Lung (tissue), 17 donors: ENCODE measurements at places on chromosomes 13 and 19. TPM values are rescaled to one million over a fixed set of nuclear protein-coding genes. Genes with fewer than 3 reads are reported as not detected.

The PSG7 gene
- not detected for total RNA-seq

DNA sequence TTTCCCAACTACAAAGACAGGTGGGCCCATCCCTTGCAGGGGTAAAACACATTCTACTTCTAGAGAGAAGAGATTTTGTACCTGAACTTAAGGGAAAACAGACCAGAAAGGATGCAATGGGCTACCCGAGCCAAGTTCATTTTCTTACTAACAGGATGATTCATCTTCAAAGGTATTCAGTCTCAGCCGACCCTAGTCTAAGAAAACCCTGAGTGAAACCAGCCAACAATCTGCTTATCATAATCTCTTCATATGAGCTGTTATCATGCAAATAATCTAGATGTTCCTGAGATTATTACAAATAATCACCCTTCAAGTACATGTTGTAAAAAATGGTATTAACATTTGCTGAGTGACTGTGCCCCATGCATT is 15.6 kb downstream of the PABPC3 start:
- H3K4me1 ChIP-seq, result no peaks in the 10 kb centered on the region
- H3K27me3 ChIP-seq, result peaks cover 3% of the 10 kb centered on the region
- no peaks in the 10 kb centered on the region for H3K36me3 ChIP-seq
- no peak for DNase-seq

GRCh38 chr13:39385154-39385553 is 217.8 kb downstream of the LHFPL6 start:
- H3K4me3 ChIP-seq, result no peak overlapping the region
- H3K4me1 ChIP-seq, result no peaks in the 10 kb centered on the region

DNA sequence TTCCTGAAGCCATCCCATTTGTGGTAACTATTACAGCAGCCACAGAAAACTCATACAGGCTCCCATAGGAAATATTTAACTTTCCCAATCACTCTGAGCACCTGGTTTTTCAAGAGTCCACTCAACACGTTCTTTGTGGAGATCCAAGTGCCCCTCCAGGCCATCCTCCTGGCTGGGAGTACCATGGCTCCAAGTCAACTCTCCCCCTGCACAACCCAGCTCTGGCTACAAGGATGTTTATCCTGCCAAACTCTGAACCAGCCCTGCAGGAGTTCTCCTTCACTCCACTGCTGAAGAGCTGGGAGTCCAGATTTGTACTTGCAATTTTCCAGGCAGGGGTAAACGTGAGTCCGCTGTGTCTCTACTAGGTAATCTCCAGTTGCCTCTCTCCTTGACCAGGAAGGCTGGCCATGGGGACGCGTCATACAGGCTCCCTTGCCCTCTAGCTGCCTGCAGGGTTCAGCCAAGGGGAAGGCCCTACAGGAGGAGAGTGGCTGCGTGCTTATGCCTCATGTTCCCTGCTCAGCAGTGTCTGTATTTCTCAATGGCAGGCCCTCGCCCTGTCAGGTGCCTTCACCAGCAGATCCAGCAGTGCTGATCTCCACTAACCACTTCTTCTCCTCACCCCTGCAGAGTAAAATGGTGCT is 29.9 kb upstream of the ARGLU1 start:
- H3K4me1 ChIP-seq, result peaks cover 5% of the 10 kb centered on the region
- H3K4me3 ChIP-seq, result no peak overlapping the region
- DNase-seq, result no peak

DNA sequence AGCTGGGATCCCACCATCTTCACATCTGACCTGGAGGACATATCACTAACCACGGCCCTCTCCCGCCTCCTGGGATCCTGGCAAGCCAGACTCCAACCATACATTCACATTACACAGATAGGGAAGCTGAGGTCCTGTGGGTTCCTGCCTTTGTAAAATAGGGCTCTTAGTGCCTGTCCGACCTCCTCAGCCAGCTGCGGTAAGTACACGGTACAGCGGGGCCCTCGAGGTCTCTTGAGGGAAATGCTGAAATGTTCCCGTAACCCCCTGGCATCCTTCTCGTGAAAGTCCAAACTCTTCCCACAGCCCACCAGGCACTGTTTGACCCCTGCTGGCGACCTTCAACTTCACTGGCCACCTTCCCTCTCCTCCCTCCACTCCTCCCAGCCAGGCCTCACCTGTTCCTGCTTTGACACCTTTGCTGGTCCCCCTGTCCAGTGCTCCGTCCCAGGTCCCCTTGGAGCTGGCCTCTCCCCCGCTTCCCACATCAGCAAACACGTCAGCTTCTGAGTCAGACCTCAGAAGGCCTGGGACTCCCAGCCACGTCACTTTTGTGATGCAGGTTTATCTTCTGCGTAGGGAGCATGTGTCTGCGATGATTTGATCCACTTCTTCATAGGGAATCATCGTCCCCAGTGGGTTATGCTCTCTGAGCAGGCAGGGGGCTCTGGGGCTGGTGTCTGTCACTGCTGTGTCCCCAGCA is 8.8 kb upstream of the GNG7 start:
- H3K4me1 ChIP-seq, result peaks cover 3% of the 10 kb centered on the region
- H3K36me3 ChIP-seq, result no peaks in the 10 kb centered on the region
- H3K27me3 ChIP-seq, result no peaks in the 10 kb centered on the region
- H3K27ac ChIP-seq, result no peak overlapping the region
- DNase-seq, result no peak
